GM23248 (cell line): ENCODE measurements at places on chromosomes 1 and 21.

- no peak for DNase-seq
Observed at GRCh38 chr1:106944721-106945120, 111.8 kb upstream of the PRMT6 start.

DNA sequence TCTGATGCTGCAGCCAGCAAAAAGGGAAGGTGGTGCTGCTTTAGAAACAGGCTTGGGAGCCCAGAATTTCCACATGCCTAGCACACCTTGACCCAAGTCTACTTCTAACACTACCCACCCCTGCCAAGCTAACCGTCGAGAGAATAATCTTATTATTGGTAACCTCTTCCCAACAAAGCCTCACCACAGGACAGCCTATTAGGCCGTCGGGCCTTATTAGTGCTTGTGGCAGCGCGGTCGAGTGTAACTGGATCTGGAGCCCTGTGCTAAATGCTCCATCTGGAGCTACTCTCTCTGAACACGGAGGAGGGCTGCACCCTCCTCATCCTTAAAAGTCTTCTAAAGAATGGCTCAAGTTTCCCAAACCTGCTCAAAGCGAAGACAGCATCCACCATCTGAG lies 165.5 kb upstream of the NFIA start:
- DNase-seq, result no peak

DNA sequence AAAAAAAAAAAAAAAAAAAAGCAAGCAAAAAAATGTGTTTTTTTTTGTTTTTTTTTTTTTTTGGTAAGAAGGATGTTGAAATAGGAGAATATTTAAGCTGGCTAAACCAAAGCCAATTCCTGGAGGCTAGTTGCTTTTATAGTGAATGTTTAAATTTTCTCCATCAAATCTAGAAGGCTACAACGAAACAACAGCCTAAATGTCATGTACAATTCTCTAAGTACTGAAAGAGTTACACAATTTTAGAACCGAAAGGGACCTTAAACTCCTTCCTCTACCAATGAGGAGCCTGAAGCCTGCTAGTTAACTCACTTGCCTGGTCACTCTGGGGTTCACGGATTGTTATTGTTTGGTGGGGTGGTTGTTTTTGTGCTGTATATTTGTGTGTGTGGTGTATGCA lies 3.5 kb downstream of the WLS start:
- DNase-seq, result peak; percentile 56

GRCh38 chr1:46431695-46432094 lies 37.6 kb downstream of the FAAH start:
- DNase-seq, result no peak

DNA sequence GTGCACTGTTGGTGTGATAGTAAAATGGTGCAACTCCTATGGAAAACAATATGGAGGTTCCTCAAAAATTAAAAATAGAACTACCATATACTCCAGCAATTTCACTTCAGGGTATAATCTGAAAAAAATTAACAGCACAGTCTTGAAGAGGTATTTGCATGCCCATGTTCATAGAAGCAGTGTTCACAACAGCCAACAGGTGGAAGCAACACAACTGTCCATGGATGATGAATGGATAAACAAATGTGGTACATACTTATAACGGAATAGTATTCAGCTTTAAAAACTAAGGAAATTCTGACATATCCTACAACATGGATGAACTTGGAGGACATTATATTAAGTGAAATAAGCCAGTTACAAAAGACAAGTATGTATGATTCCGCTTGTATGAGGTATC lies 8.2 kb downstream of the TTLL7 start:
- DNase-seq, result no peak

DNA sequence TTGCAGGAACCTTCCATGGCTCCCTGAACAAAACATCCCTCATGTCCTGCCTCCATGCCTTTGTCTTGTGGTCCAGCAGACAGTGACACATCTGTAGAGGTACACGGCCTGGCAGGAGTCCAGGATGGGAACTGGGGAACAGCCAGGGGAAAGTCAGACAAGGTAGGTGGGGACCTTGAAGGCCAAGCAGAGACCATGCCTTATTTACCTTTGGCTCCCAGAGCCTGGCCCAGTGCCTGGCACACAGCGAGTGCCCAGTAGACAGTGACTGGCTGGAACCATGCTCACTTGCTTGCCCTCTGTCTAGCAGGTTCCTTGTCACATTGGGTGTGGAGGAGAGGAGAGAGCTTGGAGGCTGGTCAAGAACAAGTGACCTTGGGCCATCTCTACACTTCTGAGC lies 81.0 kb downstream of the BCAR3 start:
- no peak for DNase-seq

DNA sequence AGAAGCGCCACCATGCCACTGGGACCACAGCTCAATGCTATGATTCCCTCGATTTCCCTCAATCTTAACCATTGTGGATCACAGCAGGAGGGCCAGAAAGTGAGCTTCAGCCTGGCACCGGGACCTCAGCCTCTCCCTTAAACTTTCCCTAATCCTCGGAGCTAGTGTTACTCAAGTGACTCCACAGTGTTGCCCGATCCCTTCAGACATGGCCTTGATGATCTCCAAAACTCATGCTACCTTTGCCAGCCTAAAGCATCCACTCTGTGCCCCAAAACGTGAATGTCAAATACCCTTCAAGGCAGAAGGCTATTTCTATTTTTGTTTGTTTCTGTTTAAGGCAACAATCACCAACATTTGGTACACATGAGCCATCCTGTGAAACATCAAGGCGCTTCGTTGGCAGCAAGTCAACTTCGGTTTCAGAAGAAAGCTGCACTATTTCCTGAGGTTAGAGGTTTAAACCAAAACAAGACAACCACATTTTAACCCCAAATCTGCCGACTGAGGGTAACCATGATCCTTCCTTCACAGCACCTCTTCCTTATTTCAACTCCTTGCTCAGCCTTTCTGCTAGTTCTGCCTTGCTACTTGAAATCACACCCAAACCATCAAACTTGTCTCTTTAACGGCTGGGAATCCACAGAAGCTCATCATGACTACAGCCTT lies 94.4 kb upstream of the KRTAP19-8 start:
- DNase-seq, result peak; percentile 47

DNA sequence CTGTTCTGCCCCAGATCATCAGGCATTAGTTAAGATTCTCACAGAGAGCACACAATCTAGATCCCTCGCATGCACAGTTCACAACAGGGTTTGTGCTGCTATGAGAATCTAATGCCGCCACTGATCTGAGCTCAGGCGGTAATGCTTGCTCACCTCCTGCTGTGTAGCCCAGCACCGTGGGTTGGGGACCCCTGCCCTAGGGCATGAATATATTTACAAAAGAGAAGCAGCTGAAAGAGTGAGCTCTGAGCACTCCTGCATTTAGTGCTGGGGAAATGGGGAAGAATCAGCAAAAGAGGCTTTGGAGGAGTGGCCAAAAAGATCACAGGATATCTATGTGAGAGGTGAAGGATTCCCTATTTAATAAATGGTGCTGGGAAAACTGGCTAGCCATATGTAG lies 5.6 kb downstream of the CFAP57 start:
- DNase-seq, result no peak

DNA sequence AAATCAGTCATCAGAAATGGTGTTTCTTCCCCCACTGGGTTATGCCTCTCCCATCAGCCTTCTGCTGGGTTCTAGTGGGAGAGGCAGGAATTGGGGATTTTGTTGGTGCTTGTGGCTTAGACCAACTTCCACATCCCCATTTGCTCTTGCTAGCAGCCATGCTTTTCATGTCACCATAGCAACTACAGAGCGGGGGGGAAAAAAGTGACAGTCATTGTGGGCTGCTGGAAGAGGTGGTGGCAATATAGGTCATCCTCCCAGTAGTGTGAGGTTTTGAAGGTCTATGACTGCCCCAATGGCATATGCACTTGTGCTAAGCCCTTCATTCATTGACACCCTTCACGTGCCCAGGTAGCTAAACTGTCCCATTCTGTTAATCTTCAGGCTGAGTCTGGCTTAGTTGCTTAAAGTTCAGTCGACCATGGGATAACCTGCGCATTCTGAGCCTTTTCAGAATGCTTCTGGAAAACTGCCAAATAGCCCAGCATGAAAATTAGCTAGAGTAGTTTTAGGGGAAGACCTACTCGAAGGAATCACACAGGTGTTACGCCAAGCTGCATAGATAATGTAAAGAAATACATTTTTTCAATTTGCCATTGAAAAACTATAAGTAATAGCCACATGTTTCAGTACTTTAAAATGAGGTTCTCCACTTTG lies 53.7 kb upstream of the ZNF326 start:
- no peak for DNase-seq

- no peak for DNase-seq
Observed at GRCh38 chr1:235997049-235997448, 67.8 kb downstream of the NID1 start.

DNA sequence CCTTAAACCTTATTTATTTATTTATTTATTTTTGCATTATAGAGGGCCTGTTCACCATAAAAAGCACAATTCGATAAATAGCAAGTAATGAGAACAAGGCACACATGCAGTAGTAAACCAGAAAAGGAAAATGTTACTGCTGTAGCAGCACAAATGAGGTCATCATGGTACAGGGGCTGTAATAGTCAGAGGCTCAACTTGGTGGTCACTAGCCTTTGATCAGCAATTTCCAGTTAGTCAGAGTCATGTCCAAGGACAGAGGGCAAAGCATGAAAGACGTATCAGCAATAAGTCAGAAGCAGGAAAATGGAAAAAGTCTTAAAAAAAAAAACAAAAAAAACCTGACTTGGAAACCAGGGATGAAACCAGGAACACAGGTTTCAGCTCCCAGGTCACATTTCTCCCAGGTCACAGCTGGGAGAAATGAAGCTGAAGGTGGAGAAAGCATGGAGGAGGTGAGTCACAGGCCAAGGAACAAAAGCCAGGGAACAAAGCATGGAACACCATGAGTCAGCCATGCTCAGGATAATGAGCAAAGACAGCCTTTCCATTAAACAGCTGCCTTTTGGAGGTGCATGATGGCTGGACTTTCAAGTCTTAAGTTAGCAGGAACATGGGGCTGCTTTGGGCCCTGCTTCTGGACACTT lies 556.3 kb downstream of the LTN1 start:
- peak; percentile 81 for DNase-seq

GRCh38 chr1:180291004-180291403 lies 60.9 kb downstream of the LHX4 start:
- DNase-seq, result no peak

DNA sequence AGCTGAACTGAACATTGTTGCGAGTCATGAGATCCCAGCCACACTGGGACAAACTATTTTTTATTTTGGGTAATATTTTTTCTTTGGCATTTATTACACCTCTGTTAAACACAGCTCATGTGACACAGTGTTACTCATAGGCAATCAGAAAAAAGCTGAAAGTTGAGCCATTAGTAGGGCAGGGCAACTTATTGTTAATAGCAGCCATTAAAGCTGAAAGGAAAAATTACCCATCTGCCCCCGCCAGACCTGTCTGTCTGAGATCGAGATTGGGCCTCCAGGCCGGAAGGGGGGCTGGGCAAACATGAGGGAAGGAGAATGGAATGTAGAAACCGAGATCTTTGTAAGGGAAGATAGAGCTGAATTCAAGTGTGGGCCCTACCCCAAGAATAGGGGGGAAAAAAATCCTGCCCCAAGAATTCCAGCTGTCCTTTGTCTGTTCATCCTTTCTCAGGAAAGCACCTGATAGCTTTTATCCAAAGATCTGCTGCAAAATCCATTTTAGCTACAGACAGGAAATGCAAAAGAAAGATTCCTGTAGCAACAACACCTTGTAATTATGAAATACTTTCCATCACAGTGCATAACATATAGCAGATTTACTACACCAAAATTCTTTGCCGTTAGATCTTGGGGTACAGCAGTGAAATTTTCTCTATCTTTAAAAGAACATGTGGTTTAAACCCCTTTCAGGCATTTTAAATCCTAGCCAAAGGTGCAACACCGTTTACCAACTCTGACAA lies 212.8 kb downstream of the PBX1 start:
- DNase-seq, result peak; percentile 76

GRCh38 chr1:183850852-183851251 lies 45.9 kb downstream of the RGL1 start:
- DNase-seq, result no peak

- DNase-seq, result no peak
Observed at GRCh38 chr21:14879458-14879857, 185.3 kb downstream of the NRIP1 start.

DNA sequence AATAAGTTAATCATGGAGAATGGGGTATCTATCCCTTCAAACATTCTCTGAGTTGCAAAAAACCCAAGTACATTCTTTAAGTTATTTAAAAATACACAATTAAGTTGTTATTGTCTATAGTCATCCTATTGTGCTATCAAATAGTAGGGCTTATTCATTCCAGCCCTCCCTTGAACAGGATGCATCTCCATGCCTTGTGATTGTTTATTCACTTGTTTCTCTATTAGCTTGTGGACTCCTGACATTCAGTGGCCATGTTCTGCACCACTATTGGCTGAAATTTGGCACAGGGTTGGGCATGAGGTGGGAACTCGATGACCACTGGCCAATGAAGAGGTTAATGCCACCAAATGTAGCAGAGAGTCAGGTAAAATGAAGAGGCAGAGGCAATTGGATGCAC lies 272.8 kb downstream of the TNR start:
- no peak for DNase-seq

DNA sequence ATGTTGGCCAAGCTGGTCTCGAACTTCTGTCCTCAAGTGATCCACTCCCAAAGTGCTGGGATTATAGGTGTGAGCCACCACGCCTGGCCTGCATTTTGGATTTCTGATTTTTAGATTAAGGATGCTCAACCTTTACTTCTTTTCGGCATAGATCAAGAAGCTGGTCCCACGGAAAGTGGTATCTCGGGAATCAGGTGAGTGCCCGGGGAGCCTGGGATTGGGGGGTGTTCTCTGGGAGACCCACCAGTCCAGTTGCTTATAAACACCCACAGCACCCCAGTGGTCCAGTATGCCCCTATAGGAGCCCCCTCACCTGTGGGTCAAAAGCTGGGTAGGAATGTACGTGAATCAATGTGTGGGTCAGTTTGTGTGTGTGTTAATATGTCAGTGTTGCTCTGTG lies 3.2 kb downstream of the SH3D21 start:
- no peak for DNase-seq

DNA sequence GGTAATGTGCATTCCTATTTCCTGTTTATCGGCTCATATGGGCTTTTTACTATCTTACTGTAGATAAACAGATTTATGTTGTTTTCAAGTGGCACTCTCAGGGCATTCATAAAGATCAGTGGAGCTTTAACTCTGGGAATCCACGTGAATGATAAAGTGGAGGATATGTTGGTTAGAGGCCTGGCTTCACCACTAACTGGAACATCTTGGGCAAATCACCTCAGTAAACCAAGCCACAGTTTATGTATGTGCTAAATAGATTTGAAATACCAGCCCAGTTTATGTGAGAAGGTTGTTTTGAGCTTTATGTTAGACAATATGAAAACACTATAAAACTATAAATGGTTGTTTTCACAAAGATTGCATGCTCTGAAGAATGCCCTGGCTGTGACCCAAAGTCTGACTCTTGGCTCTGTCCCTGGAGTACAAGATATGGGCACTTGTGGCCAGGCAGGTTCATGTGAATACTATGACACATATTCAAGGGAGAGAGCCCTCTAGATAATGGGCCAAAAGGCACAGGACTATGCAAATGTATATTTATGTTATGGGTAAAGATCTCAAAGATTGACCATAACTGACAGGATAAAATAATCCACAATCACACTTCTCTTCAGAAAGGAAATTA lies 36.7 kb downstream of the FAM163A start:
- peak; percentile 31 for DNase-seq
